Right ventricle myocardium inferior (tissue), 1 donor: ENCODE measurements at places on chromosomes 4 and X.

DNA sequence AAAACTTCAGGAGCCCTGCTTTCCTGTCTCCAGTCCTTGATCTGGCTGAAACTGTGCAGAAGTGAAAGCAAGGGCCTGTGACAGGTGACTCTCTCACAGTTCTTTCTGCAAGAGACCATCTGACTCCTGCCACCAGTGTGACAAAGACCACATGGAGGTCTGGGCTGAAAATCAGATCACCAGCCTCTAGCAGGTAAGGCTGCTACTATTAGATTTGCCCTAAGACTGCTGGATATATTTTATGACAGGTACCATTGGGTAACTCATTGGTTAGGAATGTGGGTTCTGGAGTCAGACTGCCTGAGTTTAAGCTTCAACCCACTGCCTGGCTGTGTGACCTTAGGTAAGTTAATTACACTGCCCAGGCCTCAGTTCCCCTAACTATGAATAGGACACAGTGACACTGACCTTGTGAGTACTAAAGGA lies 163.3 kb upstream of the SLC7A11 start:
- no peak for DNase-seq

- no peak for DNase-seq
These were observed 20.4 kb upstream of the TLR2 start for GRCh38 chr4:153663667-153664066.

DNA sequence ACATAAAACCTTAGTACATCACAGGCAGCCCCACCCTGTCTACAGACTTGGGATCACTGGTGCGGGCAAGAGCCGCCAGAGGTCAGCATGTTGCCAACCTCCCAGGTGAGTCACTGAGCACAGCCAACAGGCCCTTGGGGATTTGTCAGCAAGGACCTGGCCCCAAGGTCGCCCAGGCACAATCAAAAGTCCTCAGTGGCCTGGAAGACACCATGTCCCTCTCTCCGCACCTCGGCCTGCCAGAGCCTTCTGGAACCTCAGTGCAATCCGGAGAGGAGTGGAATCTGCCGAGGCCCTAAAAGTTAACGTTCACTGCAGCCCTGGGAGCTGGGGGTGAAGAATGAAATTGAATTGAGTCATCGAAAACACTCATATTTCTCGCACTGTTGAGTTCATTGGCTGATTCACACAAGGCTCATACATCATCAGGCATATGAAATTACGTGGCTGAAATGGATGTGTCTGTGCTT lies 74.3 kb downstream of the WFS1 start:
- no peak for DNase-seq

- no peak for DNase-seq
These were observed 18.0 kb upstream of the TMSB4X start for GRCh38 chrX:12956704-12957534.

GRCh38 chr4:148962539-148963290 lies 520.5 kb upstream of the NR3C2 start:
- no peak for DNase-seq

DNA sequence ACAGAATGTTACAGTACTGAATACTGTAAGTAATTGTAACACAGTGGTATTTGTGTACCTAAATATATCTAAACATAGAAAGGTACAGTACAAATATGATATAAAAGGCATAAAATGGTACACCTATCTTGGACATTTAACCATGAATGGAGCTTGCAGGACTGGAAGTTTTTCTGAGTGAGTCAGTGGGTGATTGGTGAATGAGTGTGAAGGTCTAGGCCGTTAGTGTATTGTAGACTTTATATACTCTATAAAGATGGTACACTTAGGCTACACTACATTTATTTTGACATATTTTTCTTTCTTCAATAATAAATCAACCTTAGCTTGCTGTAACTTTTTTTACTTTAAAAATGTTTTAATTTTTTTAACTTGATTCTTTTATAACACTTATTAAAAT lies 422.5 kb upstream of the FSTL5 start:
- DNase-seq: no peak

DNA sequence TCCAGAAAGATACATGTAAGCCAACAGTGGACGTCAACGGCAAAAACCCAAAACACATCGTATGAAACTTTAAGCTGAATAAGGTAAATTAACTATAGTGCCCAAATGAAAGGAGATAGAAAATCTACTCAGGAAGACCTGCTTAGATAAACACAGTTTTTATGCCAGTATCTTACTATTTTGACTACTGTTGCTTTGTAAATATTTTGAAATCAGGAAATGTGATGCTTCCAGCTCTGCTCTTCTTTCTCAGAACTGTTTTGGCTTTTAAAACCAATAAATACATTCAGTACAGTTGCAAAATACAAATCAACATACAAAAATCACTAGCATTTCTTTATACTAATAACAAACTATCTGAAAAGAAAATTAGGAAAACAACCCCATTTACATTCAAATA lies 83.8 kb downstream of the SMARCA5 start:
- DNase-seq: no peak

- no peak for DNase-seq
These were observed 117.8 kb upstream of the EDA2R start for GRCh38 chrX:66756717-66757116.

- DNase-seq: no peak
These were observed 591 bp downstream of the PRPS1 start for GRCh38 chrX:107628662-107629539.

DNA sequence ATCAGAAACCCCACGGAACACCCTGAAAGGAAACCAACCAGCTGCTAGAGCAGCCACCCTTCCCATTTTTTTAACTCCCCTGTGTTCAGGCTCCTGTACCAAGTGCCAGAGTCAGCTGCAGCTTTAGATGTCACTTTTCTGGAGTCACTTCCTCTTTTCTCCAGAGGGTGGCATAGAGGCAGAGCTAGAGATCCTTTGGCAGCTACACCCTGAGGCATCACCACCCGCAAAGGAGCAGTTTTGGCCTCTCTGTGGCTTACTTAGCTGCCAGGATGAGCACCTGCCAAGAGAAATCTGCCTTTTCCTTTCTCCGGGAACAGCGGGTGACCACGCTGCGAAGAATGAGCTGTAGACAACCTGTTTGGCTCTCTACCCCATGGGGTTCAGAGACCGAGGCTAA lies 58.0 kb upstream of the CHRDL1 start:
- no peak for DNase-seq

- no peak for DNase-seq
These were observed 69.4 kb downstream of the EFHC2 start for GRCh38 chrX:44274096-44274495.

DNA sequence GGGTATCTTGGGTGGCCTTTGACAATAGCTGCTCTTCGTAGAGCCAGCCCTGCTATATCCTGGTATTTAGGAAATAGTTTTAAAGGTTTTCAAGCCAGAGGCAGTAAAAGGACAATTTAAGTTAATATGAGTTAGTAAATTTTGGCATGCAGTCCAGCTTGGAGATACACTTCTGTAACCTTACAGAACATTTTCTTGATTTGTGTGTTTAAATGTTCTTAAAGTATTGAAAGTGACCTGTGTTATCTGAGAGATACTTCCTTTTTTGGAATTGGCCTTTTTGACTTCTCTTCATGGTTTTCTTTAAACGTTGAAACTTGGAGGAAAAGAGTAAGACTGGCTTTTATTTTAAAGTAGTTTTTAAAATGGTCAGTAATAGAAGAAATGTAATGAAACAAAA lies 25.5 kb downstream of the PDLIM5 start:
- DNase-seq: no peak

- peak; percentile 80 for DNase-seq
These were observed 65.9 kb downstream of the EFNB1 start for GRCh38 chrX:68894513-68895340.

GRCh38 chr4:81807386-81807785 lies 335.7 kb upstream of the RASGEF1B start:
- DNase-seq: no peak

DNA sequence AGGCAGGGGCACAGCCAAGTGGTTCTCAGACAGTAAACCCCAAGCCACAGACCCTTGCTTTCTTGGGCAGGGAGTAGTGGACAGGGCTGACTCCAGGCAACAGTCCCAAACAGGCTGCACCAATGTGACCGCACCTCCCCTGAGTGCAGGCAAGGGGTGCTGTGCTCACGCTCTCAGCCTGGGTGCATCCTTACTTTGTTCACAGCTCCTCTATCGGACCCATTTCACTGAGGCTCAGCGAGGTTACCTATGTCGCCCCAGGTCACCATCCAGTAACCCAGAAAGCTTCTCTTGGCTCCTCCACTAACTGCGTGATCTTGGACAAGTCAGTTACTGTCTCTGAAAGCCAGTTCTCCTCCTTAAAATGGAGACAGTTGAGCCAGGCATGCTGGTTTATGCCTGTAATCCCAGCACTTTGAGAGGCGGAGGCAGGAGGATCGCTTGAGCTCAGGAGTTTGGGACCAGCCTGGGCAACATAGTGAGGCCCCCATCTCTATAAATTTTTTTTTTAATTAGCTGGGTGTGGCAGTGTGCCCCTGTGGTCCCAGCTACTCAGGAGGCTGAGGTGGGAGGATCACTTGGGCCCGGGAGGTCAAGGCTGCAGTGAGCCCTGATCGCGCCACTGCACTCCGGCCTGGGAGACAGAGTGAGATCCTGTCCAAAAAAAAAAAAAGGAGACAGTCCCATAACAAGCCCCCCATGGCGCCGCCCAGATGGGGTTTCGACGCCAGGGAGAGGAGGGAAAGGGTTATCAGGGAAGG lies 823 bp upstream of the MAN2B2 start:
- DNase-seq: peak; percentile 37

GRCh38 chr4:30769093-30769492 lies 48.9 kb downstream of the PCDH7 start:
- peak; percentile 58 for DNase-seq

GRCh38 chrX:5526191-5526590 lies 702.5 kb downstream of the NLGN4X start:
- DNase-seq: no peak

DNA sequence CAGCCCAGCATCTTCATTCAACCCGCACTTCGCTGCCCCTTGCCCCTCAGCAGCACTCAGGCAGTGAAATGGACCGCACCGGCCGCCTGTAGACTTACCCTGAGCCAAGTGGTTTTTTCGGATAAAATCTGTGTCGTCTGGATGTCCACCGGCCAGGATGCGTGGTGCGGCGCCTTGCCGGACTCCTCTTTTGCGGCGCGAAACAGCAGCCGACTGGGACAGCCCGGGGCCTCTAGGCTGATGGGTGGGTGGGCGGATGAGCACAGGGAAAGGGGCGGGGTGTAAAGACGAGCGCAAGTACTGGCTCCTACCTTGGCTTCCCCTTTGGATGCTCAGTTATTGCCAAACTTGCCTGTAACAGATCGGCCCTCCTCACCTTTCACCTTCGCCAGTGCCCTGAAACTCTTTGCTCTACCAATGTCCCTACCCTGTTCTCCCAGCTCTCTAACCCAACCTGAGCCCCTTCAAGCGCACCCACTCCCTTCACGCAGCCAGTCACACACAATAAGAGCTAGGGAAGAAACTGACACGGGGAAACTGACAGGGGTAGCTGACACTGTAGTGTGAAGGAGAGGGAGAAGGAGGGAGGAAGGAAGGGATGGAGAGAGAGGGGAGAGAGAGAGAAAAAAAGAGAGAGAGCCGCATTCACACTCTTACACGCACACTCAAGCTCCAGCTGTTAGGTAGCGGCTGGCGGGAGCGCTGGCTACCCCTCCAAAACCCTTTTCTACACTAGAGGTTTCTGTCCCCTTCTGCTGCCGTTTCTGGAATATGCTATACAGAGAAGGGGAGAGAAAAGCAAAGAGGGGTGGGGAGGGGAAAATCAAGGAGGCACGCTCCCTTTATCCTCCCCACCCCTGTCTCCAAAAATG lies 559 bp downstream of the TRPC5 start:
- no peak for DNase-seq

- DNase-seq: no peak
These were observed 944 bp downstream of the FUNDC2 start for GRCh38 chrX:155027509-155028066.

GRCh38 chr4:75179510-75179909 lies 246.6 kb downstream of the PARM1 start:
- no peak for DNase-seq

DNA sequence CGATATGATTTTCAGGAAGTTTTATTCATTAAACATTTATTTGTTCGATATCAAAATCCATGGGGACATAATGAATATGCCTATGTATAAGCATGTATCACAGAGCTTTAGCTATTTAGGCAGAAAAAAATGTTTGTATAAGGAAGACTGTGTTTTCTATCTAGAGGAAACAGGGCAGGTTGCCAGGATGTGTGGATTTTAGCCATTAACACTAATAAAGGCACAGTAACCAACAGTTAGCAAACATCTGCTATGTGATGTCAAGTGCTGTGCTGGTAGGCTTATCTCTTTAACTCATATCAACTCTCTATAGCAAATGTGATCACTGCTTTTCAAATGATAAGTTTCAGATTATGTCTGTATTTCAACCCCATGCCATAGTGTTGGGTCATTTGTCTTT lies 708.9 kb upstream of the HS3ST1 start:
- no peak for DNase-seq

- no peak for DNase-seq
These were observed 60.7 kb upstream of the ABCG2 start for GRCh38 chr4:88219099-88219498.

DNA sequence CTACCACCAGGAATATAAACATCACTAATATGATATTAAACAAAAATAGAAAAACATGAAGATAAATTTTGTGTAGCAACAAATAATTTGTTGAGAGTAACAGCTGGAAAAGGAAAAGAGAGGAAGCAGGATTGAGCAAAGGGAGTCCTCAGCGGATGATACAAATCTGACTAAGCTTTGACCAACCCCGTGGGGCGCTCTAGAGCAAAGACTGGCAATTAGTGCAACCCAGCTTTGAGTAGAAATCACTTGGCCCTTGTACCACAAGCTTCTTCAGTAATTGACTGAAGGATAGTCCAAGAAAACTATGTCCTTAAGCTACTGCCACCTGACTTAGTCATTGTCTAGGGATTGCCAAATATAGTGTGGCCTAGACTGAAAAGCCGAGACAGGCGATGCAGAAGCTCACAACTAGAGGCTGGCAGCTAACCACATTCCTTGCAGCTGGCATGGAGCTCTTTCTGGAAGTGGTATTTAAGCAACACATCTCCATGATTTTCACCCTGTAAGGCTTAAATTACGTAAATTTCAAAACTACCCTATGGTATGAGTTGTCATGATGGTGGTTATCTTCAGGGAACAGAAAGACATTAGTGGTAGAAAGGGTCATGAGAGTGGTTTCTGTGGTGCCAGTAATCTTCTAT lies 396.0 kb downstream of the PDGFC start:
- DNase-seq: no peak

- DNase-seq: no peak
These were observed 8.8 kb downstream of the ZXDA start for GRCh38 chrX:57901466-57901865.

DNA sequence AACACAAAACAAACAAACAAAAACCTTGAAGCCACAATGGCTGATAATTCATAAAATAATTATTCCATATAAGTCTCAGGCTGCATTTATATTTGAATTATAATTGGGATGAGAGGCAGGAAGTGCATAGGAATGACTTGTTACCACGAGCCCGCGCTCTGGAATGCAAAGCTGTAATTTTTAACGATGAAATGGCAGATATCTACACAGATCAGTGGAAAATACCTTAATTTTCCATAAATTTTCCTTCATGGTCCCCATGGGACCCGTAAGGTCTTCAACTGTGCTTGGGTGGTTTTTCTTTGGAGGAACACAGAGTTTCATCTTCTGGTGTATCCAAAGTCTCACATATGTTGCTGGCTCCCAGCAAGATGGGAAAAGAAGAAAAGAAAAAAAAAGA lies 226.8 kb downstream of the SHOX start:
- no peak for DNase-seq

- DNase-seq: no peak
These were observed 390.7 kb downstream of the MAPK10 start for GRCh38 chr4:85968945-85969819.

- DNase-seq: no peak
These were observed 9.8 kb downstream of the BGN start for GRCh38 chrX:153504445-153505016.
